Activated T-helper 1 cell treated with anti-CD3 and anti-CD28 coated beads, Interleukin-2, amount 50 U/mL, for 16 hours (primary cell): ENCODE measurements at places on chromosomes 2 and 18.

DNA sequence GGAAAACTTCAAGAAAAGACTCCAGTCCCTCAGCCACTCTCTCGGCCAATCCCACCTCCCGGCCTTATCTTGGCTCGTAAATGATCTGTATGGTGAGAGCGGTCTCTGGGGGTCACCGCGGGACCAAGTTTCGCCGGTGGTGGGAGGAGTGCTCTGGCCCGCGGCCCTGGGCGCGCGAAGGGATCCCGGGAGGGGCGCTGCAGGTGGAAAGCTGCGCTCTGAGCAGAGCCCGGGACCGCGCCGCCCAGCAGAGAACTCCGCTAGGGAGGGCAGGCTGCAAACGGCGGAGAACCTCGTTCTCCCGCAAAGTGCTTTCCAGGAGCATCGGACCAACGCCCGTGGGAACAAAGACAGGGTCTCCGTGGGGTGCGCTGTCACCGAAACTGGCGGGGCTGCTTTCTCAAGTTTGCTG, 622 bp downstream of the LRP2 start:
- no peak for DNase-seq

- DNase-seq: no peak
Measured at GRCh38 chr18:11877497-11878135, 26.4 kb downstream of the CHMP1B start.

- DNase-seq: no peak
Measured at GRCh38 chr18:32368170-32368569, 102.5 kb downstream of the GAREM1 start.

GRCh38 chr2:64203858-64204632, 59.8 kb upstream of the PELI1 start:
- DNase-seq: no peak

DNA sequence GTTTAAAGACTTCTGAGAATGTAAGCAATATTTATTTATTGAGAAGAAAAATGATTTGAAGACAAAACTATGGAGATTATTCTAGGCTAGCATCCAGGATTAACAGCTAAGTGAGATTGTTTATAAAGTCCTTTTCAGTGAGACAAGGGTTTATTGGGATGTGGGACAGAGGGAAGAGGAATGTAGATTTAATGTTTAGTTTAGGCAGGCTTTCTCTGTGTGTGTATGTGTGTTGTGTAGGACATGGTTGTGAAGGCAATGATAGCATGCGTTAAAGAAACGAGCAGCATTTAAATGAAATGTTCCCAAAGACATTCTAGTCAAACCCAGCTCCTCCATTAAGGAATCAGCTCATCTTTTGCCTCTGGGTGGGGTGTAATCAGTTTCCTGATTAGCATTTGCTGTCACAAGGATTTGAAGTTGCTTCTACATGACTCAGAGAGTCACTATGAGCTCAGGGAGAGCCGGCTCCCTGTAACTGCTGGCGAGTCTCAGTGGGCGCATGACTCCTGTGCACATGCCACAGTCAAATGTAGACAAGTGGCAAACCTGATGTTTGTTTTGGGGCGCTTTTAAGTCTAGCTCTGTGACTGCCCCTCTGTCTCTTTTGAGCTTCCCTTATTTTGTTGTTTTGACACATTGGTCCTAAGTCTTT, 442.2 kb upstream of the CELF4 start:
- DNase-seq: no peak

DNA sequence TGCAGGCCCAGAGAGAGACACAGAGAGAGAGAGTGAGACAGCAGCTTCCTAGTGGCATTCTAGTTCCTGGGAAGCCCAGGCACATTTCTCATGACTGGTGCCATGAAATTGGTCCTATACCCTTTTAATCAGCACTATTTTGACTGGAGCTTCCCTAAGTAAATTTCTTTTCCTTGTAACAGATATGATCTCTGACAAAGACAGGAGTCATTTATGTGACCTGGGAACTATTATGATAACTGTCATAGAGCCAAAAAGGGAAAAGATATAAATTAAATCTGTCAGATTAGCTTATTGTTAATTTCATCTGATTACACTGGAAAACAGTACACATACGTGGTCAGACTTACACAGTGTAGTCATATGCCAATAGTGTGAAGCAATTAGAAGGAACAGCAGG, 161.3 kb upstream of the HNRNPA3 start:
- DNase-seq: no peak

DNA sequence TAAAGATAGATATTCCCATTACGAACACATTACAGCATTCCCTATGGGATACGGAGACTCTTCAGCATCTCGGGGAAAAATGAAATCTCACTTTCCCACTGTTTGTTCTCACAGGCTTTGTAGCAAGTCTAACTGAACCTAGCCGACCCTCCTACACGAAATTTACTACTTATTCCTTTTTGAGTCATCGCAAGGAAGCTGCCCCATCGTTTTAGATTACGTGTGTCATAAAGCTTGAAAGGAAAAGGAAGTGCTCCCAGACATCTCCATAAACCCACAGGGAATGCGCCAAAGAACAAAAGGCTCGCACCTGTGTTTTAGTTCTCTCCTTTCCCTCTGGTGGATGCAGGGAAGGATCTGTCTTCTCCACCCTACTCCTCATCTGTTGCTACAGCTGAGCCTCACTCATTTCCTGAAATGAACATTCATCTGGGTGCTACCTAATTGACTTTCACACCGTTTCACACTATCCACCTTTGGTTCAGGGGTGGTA, 76.2 kb upstream of the STK39 start:
- DNase-seq: no peak

DNA sequence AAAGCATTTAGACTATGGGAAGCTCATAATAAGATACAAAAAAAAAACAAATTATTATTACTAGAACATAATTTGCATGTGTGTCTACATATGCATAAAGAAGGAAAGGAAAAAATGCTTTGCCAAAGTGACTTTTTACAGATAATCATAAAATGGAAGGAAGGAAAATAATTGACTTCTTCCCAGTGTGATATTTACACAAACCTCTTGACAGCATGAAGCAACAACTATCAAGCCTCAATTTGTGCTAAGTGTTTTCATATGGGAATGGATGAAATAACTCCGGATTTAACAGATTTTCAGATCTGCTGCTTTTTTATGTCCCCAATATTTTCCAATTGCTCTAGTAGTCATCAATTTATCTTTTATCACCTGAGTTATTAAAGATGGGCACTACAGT, 275.9 kb upstream of the REG3G start:
- no peak for DNase-seq

DNA sequence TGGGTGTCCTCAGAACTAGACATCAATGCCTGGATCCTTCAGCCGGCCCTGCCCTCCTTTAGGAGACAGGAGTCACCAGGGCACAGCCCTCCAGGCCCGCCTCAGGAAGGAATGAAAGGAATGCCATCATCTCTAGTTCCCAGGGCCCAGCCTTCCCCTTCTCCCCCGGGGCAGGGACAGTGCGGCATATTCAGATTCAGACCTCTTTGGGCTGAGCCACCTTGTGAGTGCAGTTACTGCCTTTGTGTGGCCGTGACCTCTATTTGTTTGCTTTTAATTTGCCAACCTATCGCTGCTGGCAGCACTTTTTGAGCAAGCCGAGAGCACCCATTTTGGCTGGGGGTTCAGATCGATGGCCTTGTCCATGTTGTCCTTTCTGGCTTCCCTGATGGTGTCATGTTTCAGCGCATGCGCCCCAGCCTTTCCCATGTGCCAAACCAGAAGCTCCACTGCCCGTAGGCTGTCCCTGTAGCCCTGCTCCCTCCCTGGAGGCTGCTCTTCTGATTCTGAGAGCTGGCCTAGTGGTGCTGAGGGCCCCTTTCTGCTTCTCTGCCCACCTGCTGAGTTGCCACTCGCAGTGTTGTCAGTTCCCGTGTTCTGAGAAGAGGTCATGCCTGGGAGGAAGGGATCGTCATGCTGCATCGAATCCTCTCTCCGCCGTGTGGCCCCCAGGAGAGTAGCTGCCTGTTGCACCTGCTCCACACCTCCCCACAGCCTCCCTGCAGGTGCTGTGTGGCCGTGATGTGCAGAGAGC, 10.9 kb downstream of the ANKRD23 start:
- DNase-seq: no peak

GRCh38 chr18:50334546-50335152, 40.2 kb upstream of the SKA1 start:
- no peak for DNase-seq

GRCh38 chr2:207694811-207695281, 16.6 kb upstream of the CCNYL1 start:
- DNase-seq: no peak

- DNase-seq: no peak
Measured at GRCh38 chr2:215793747-215794595, 219.4 kb downstream of the MREG start.

DNA sequence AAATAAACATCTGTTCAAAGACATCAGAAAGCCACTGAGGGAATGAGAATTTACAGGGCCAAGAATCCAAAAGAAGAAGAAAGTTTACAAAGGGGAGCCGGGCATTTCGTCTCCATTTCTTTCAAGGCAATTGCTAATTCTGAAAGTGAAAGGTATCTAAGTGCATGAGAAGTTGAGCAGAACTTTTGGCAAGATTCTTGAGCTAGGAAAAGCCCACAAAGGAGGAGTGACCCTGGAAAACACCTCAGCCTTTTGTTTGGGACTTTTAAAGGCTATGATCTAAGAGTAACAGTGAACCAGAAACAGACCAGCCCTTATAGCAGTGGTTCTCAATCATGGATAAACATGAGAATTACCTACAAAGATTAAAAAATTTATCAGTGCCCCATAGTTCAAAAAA, 87.4 kb downstream of the MDH1 start:
- no peak for DNase-seq

DNA sequence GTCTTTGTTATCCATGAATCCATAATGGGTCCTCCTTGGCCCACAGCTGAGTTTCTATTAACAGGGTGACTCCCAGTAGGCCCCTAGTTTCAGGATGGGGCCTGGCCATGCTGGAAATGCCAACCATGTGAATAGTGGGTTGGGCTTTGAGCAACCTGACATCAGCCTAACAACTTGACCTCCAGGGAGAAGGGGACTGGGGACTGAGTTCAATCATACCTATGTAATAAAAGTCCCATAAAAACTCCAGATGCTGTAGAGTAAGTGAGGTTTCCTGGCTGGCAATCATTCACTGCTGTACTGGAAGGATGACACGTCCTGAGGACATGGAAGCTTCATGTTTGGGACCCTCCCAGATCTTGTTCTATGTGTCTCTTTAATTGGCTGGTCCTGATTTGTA, 7.9 kb downstream of the REV1 start:
- no peak for DNase-seq

DNA sequence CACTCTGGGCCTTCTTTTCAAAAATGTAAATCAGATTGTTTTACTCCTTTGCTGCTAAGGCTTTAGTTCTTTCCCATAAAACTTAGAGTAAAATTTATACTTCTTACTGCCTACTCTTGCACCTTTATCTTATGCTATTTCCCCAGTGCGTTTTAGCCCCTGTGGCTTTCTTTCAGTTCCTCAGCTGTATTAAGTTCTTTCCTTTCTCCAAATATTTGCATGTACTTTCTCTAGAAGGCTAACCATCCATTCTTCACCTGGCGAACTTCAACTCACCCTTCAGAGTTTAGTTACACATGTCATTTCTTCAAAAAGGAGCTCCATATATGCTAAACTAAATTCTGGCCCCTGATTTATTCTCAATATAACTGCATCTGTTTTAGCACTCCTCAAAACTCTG, 160.7 kb downstream of the FSHR start:
- no peak for DNase-seq

- DNase-seq: no peak
Measured at GRCh38 chr2:22904126-22904684, 480.8 kb upstream of the KLHL29 start.

- no peak for DNase-seq
Measured at GRCh38 chr2:124308319-124309062, 283.4 kb downstream of the CNTNAP5 start.
